ENCODE measurements at places on chromosomes 7 and 10.

GRCh38 chr10:105585753-105586152 is 944.7 kb downstream of the SORCS3 start:
- no peaks in the 10 kb centered on the region for H3K4me1 ChIP-seq
- H3K27ac ChIP-seq, result no peak overlapping the region
- H3K27me3 ChIP-seq, result no peaks in the 10 kb centered on the region
- no peaks in the 10 kb centered on the region for H3K36me3 ChIP-seq

DNA sequence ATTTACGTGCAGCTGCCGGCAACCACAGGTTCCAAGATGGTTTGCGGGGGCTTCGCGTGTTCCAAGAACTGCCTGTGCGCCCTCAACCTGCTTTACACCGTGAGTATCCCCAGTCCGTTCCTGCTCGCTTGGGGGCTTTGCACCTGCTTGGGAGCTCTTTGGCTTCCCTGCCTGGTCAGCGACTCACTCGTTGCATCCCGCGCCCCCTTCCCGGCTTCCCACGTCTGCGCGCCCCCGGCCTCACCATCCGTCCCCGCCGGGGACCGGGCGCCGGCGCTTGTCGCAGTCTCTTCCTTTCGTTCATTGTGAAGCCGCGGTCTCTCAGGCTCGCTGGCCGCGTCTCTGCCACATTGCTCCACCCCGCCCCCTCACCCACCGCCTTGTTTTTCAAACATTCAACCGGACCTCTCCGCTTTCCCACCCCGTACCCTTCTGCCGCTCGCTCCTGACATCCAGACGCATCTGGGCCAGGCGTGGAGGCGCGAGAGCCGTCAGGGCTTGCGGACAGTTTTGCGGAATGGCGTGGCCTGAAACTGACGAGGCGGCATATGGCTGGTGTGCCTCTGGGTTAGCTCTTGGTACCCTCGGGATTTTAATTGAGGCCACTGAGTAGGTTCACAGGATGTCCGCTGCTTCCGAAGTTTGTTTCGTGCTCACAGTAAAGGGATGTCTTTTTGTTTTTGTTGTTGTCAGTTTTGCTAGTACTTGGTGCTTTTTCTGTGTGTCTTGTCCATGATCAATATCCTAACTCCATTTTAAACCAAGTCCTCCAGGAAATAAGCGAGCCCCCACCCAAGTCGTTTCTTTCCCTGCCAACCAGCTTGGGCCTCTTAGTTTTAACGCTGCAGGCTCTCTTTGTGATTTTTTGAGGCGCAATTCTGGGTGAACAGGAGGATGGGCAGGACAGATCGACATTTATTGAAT is 639 bp downstream of the TSPAN13 start:
- no peaks in the 10 kb centered on the region for H3K27me3 ChIP-seq
- peak overlapping the region; percentile 79 for H3K4me3 ChIP-seq
- no peaks in the 10 kb centered on the region for H3K36me3 ChIP-seq
- peak overlapping the region; percentile 51 for H3K27ac ChIP-seq

GRCh38 chr7:40889099-40889498 is 754.3 kb downstream of the SUGCT start:
- no peak overlapping the region for H3K27ac ChIP-seq
- no peak overlapping the region for H3K4me3 ChIP-seq
- no peaks in the 10 kb centered on the region for H3K27me3 ChIP-seq
- H3K4me1 ChIP-seq, result no peaks in the 10 kb centered on the region

DNA sequence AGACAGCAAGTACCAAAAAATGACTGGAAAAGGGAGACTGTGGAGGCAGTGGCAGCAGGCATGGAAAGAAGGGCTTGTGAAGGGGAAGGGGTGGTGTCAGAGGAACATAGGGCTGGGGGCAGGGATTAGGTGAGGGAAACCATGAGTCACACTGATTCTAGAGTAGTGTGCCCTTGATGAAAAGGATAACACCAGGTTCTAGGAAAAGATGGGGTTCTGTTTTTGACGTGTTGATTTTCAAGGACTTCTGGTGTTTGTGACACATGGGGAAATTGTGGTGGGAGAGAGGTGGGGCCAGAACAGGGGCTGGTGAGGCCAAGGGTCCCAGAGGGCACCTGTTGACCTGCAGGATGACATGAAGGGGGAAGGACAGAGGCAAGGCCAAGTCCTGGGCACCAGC is 57.1 kb downstream of the FIGNL1 start:
- H3K4me1 ChIP-seq, result no peaks in the 10 kb centered on the region
- no peaks in the 10 kb centered on the region for H3K36me3 ChIP-seq
- no peak for DNase-seq
- H3K4me3 ChIP-seq, result no peak overlapping the region
- no peak overlapping the region for H3K27ac ChIP-seq
